ENCODE measurements at places on chromosomes 6 and 20.

GRCh38 chr6:154491567-154492470 lies 18.7 kb downstream of the CNKSR3 start:
- DNase-seq, result no peak

- DNase-seq, result no peak
Measured at GRCh38 chr6:134299236-134299635, 18.7 kb downstream of the SGK1 start.

DNA sequence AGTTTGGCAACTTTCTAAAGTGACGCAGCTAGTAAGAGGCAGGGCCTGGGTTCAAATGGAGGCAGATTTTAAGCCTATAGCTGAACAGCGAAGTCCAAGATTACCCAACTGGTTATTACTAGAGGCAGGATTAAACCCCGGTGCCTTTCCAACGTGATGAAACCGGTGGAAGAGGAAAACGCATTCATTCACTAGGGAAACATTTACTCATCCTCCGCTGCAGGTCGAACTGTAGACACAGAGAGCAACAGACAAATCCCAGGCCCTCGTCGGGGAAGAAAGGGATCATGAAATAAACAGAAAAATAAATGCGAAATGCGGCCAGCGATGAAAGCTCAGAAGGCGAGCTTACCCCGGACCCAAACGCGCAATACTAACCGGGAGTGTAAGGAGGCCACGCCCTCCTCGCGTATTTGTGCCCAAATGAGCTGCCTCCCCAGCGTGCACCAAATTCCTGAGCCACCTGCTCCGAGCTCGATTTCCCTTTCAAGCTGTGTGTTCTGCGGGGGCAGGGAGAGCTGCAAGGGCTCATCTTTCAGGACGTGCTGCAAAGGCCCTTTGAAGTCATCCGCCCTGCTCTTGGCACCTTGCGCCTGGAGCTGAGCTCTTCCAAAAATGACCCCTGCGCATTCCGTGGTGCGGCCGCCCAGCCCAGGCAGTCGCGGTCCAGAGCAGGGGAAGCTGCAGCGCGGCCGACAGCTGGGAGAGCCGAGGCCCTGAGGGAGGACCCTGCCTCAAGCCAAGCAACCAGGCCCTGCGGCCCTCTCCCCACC lies 46.9 kb downstream of the PDYN start:
- no peak for DNase-seq

DNA sequence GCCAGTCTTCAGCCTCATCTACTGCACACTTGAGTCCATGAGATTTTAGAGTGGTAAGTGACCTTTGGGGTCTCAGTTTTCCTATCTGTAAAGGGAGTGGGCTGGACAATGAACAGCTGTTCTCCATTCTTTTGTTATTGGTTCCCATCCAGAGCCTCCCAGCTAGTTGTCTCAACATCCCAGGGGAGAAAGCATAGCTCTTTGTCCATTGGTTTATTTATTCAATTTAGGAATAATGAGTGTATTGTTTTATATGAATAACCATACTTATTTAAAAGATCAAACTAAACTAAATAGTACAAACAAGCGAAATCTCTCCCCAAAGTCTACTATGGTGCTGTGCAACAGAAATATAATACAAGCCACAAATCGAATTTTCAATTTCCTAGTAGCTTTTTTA lies 13.7 kb downstream of the PIGT start:
- DNase-seq, result no peak

GRCh38 chr6:79810871-79811270 lies 136.5 kb downstream of the ELOVL4 start:
- peak; percentile 39 for DNase-seq

GRCh38 chr20:13396022-13396421 lies 174.9 kb downstream of the ISM1 start:
- DNase-seq, result no peak

DNA sequence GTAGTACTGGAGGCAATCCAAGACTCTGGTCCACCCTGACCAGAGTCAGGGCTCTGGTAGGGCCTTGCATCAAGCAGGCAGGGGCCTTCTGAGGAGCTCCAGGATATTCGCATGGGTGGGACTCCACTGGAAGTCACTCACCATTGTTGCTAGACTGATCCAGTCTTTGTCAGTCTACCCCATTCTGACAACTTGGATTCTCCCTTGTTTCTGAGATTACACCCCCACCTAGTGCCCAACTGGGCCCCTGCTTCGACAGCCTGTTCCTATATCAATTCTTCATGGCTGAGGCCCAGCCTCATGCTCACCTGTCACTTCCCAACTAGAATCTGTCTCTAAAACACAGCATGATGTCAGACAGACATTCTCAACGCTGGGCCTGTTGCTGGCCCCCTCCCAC lies 5.2 kb downstream of the SLC35D3 start:
- DNase-seq, result peak; percentile 37

DNA sequence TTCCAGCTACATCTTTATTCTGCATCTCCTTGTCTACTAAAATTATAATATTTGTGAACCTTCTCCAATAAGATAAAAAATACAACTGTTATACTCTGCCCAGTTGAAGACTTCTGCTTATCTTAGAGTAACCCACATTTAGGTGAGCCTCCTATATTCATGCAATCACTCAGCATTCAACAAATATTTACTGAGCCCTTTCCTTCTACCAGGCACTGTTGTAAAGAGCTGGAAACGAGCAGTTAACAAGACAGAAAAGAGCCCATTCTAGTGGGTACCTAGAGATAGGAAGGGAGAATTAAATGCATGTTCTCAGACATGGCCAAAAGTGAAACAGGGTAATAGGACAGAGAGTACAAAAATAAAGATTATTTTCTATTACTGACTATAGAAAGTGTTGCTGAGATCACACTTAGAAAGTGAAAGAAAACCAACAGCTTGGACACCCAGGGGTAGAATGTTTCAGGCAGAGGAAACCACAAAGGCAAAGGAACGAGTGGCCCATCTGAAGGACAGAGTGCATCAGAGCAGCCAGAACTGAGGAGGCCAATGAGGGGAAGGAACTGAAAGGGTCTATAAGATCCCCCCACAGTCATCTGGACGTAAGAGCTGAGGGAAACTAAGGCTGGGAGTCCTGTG lies 50.8 kb upstream of the SMLR1 start:
- no peak for DNase-seq

DNA sequence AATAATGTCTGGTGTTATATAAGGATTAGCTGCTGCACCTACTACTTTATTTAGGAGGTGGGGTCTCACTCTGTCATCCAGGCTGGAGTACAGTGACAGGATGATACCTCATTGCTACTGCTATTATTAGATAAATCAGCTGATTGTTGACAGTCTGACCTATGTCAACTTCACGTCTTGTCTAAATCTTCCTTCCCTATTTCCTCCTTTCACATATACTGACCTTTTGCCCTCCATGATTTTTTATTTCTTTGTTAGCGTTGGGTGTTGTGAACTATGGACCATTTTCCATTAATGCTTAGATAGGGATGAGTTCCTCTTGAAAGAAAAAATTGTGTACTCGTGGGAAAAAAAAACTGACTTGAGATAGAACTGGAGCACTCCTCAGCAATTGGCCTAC lies 109.9 kb upstream of the BEND6 start:
- no peak for DNase-seq

DNA sequence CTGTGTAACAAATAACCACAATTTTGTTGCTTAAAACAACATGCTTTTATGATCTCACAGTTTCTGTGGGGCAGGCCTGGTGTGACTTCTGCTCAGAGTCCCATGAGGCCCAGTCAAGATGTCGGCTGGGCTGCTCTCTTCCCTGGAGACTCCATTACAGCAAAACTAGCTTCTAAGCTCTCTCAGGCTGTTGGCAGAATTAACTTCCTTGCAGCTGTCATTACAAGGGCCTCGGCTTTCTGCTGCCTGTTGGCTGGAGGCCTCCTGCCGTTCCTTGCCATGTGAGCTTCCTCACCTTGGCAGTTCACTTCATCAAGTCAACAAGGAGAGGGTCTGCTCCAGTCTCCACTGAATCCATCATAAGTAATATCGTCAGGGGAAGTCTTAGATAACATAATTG lies 659.2 kb downstream of the PRKN start:
- DNase-seq, result peak; percentile 68

- DNase-seq, result no peak
Measured at GRCh38 chr20:41418031-41418430, 51.4 kb upstream of the EMILIN3 start.

DNA sequence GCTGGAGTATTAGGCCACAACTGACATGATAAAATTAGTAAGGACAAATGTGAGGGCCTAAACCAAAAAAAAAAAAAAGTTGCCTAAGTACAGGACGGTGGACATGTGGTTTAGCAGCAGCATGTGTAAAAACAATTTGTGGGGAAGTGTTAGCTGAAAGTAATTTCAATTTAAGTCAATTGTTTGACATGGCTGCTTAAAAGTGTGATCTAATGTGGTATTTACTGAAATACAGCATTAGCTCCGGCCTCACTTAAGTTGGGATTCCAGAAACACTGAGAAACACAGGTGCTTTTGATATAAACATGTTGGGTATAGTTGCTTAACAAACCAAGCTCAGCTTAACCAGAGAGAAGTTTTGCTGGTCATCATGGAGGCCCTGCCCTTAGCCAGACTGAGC lies 119.7 kb downstream of the FYN start:
- no peak for DNase-seq

DNA sequence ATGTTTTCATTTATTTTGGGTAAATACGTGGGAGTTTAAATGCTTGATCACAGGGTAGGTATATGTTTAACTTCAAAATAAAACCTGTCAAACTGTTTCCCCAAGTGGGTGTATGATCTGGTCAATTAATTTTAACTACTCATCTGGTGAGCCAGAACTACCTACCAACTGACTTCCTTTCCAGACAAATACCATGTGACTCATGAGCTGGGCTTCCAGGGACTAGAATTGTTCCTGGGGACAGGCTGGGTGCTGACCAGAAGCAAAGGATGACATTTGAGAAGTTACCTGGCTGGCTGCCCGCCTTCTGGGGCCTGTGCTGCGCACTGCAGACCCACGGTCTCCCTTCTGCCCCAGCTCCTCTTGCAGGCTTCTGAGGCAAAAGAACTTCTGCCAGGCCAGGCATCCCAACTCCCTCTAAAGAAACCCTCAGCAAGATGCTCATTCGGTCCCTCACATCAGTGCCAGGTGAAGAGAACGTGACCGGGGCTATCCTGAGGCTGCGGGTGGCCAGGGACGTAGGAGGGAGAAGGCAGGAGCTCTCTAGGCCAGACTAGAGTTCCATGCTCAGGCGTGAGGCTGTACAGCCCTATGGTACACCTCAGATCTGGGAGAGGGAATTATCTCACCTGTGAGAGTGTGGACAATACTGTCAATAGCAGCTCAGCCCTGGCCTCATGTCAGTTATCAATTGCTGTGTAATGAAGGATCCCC lies 103.6 kb downstream of the JPH2 start:
- DNase-seq, result no peak

DNA sequence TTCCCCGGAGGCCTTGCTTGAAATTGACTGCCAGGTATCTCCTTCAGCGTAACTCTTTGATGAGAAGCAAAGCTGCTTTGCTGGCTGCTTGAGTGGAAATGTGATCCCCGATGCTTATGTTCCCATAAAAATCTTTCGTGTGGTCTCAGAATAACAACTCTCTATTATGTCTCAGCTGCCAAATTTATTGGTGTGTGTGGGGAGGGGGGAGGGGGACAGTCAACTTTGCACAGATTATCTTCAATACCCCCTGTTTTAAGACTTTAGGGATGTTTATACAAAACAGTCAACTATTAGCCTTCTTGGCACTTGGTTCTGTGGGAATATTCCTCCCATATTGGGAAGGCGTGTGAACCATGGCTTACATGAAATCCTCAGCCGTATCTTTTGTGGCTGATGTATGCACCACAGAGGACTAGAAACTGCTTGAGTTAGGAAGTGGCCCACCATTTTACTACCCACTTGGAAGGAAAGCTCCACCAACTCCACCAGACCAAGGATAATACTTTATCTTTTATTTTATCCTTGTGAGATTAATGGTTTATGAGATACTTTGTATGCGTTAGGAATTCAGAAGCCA lies 101.5 kb upstream of the SLC24A3 start:
- DNase-seq, result no peak

DNA sequence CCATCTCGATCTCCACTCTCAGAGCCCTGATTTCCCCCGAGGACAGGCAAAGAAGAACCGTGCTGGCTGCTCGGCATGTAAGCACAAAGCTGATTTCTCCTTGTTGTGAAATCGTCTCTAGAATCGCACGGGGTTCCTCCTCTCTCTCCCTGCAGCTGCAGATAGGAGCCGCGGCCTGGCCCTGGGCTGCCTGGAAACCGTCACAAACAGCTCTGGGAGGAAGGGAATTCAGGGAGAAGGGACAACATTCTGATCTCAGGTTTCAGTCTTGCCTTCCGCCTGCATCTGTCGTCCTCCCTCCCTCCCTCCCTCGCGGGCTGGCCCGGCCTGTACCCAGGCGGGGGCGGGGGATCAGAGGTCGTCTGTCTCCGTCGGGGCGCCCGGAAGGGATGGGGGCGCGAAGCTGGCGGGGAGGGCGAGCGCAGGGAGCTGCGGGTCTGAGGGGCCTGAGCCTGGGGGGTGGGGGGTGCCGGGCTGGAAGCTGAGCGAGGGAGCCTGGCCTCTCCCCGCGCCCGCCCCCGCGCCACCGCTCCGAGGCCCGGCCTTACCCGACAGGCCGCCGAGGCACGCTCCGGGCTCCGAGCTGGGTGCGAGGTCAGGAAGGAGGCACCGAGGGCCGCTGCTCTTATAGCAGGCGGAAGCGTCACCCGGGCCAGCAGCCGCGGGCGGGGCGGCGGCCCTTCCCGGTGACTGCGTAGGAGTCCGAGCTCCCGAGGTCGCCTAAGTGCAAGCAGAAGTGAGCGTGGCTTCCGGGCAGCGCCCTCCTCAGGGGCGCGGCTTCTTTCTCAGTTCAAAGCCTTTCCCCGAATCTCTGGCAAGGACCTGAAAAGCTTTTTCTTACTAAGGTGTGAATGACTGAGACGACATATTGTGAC lies at the start of gene SERPINB1:
Gene SERPINB1 (minus strand): TSS at position 600 of the 875 bp plus-strand sequence. CDS start 1,277 bp downstream, outside the sequence.
- no peak for DNase-seq

DNA sequence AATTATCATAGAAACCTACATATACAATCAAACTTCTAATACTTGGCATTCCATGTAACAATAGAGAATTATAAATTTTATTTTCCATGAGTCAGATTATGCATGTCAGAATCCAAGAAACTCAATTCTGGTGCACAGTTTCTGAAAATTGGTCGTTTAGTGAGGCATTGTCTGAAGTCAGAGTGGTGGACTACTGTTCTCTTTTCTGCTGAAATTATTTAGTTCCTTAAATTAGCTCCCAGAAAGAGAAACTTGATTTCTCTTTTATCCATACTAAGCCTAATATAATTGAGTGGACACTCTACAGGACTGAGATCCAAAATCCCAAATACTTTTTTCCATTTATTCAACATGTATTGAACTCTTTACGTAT lies 265.5 kb downstream of the ALDH8A1 start:
- DNase-seq, result no peak

GRCh38 chr6:155194399-155194798 lies 69.4 kb upstream of the CLDN20 start:
- no peak for DNase-seq

GRCh38 chr20:45032276-45032675 lies 66.0 kb downstream of the STK4 start:
- DNase-seq, result no peak

- no peak for DNase-seq
Measured at GRCh38 chr6:56816370-56816769, 138.5 kb upstream of the BEND6 start.

- DNase-seq, result peak; percentile 27
Measured at GRCh38 chr6:80742481-80742880, 636.0 kb downstream of the BCKDHB start.
